MCF 10A (cell line): ENCODE measurements at places on chromosomes 7 and 10. TPM values are rescaled to one million over a fixed set of nuclear protein-coding genes. Genes with fewer than 3 reads are reported as not detected.

Gene AKR1E2
- total RNA-seq: 0.29 TPM in 1 of 2 replicates, not detected in the other

Gene BEND7
- 12.4 and 17.2 TPM in 2 replicates for total RNA-seq

Gene MNX1
- 0.42 and 0.47 TPM in 2 replicates for total RNA-seq

Gene RARRES2
- total RNA-seq: not detected in 2 replicates

Gene GIMAP8
- not detected in 2 replicates for total RNA-seq

Gene AKR1C1
- total RNA-seq: 4.3 and 6.2 TPM in 2 replicates

Gene CRPPA
- total RNA-seq: 0.81 and 1.1 TPM in 2 replicates

Gene ARHGEF5
- total RNA-seq: 48.2 and 54.7 TPM in 2 replicates

Gene SVIL
- total RNA-seq: 43.3 and 51.9 TPM in 2 replicates

Gene CPN1
- not detected in 2 replicates for total RNA-seq

Gene OR6B1
- total RNA-seq: not detected in 2 replicates

Gene TFR2
- total RNA-seq: not detected in 2 replicates

DNA sequence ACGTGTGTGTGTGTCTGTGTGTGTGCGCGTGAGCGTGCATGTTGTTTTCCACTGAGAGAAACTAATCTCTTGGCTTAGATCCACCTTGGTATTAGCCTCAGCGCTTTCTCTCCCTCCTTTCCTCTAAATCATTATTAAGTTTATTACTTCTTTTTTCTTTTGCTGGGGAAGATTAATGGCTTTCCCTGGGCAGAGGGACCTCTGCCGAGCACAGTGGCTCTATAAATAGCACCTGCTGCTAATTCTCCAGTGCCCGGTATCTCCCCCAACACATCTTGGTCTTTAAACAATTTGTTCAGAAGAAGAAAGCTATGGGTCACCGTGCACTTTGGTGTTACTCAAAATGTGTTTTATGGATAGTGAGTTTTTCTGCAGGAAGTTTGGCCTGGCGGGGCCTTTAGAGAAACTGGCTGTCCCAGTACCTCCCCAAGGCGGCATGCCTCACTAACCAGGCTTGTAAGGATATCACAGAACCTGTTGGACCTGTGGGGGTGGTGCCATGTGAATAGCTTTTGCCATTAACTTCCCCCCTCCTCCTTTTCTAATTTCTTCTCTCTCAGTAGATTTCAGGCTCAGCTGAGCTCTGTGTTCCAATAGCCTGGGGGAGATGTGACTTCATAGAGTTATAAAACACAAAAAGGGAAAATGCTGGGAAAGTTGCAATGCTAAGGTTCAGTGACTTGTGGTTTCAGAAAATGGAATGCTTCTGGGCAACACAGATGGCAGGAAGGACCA lies 70.1 kb upstream of the RAB11FIP2 start:
- DNase-seq: no peak

GRCh38 chr10:98855403-98856189 lies 380.1 kb downstream of the HPSE2 start:
- DNase-seq: no peak

- DNase-seq: no peak
Measured at GRCh38 chr10:77286531-77287508, 350.8 kb downstream of the KCNMA1 start.

DNA sequence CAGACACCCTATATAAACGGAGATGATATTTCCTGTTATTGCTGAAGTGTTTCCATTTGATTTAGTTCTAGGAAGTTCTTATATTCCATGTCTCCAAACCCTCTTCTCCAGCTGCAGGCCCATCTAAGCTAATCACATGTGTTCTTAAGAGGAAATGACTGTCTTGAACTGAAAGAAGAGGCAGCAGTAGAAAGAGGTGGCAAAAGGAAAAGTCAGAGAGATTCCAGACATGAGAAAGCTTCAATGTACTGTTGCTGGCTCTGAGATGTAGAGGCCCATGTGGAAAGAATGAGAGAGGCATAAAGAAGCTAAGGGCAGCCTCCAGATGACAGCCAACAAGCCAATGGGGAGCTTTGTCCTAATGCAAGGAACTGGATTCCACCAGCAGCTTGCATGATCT lies 287.2 kb downstream of the GFRA1 start:
- DNase-seq: no peak

GRCh38 chr10:100878291-100878910 lies 34.4 kb upstream of the SLF2 start:
- DNase-seq: peak; percentile 78

GRCh38 chr7:98841179-98841997 lies 28.4 kb downstream of the TMEM130 start:
- peak; percentile 88 for DNase-seq

GRCh38 chr7:115356139-115356746 lies 434.3 kb downstream of the MDFIC start:
- DNase-seq: peak; percentile 8

DNA sequence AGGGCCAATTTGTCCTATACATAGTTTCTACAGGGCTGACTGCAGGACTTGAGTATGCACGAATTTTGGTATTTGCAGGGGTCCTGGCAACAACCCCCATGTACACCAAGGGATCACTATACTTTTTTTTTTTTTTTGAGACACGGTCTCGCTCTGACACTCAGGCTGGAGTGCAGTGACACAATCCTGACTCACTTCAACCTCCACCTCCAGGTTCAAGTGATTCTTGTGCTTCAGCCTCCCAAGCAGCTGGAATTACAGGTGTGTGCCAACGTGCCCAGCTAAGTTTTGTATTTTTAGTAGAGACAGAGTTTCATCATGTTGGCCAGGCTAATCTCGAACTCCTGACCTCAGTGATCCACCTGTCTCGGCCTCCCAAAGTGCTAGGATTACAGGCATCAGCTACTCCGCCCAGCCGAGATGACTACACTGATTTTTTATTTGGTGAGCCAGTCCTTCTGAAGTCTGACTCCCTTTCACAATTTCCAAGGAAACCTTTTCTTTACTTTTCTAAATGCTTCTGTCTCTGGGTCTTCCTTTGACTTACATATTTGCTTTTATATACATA lies 19.8 kb downstream of the CFAP70 start:
- DNase-seq: peak; percentile 33

GRCh38 chr10:34121125-34121753 lies 693.9 kb downstream of the PARD3 start:
- DNase-seq: no peak

DNA sequence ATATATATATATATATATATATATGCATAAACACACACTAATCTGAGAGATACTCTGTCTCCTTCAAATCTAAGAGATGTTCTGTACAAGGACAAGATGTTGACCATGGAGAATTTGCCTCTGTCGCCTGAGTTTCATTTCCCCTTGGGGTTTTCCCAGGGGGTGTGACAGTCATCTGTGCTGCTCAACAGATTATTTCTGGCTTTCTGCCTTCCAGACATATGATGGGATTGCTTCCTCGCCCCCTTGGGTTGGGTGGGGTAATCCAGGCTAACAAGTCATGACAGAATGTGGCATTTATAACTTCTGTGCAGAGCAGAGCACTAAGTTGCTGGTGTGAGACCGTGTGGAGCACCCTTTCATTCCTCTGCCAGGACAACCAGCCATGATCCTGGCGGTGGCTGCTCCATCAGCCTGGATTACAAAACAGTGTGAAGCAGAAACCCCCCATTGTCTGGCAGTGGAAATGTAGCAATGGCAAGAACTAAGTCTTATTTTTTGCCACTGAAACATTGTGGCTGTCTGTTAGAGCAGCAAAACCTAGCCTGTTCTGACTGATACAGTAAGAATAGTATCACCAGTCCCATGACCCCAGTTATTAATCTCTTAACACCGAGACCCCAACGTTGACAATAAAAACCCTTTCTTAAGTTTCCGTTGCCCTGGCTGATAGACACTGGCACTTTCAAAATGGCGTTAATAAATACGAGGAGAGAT lies 13.7 kb upstream of the USP6NL start:
- no peak for DNase-seq

- no peak for DNase-seq
Measured at GRCh38 chr7:94706996-94707740, 51.2 kb upstream of the SGCE start.

DNA sequence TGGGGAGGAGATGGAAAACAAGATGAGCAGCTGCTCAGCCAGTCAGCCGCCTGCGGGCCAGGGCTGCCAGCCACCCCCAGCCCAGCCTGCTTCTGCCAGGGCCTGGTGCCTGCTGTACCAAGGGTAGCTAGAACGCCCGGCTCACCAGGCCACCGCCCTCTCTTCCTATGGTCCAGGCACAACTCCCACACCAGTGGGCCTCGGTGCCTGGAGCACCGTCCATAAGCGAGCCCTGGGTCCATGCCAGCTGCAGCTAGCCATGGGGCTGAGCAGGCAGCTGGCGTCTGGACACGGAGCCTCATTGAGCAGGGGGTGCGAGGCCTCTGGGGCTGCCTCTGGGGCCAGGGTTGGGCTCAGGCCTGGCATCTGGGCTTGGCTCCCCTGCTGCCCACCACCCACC lies 8.5 kb upstream of the RABGEF1 start:
- DNase-seq: no peak

DNA sequence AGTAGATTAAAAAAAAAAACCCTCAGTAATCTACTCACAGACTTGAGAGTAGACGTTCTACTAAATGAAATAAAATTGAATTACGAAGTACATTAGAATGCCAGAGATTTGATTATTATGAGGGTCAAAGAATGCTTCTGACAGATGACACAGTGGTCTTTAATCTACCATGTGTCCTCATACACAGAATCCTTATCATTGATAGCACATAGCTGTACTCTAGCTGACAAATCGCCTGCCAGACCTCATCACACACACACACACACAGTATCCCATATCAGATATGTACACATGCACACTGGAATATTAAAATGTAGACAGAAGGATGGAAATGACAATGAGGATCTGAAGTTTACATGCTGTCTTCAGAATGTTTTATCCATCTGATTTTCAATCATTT lies 104.6 kb downstream of the SORCS1 start:
- DNase-seq: no peak

- no peak for DNase-seq
Measured at GRCh38 chr10:79126351-79127080, 57.8 kb downstream of the ZMIZ1 start.

GRCh38 chr7:145169908-145170307 lies 334.1 kb upstream of the TPK1 start:
- peak; percentile 49 for DNase-seq

- DNase-seq: no peak
Measured at GRCh38 chr10:48187713-48188485, 86.6 kb downstream of the FRMPD2 start.

- DNase-seq: no peak
Measured at GRCh38 chr7:44384586-44385433, 59.4 kb upstream of the CAMK2B start.

- DNase-seq: no peak
Measured at GRCh38 chr7:128458956-128459355, 3.3 kb downstream of the HILPDA start.

- DNase-seq: no peak
Measured at GRCh38 chr10:35316218-35316967, 19.9 kb upstream of the CCNY start.

DNA sequence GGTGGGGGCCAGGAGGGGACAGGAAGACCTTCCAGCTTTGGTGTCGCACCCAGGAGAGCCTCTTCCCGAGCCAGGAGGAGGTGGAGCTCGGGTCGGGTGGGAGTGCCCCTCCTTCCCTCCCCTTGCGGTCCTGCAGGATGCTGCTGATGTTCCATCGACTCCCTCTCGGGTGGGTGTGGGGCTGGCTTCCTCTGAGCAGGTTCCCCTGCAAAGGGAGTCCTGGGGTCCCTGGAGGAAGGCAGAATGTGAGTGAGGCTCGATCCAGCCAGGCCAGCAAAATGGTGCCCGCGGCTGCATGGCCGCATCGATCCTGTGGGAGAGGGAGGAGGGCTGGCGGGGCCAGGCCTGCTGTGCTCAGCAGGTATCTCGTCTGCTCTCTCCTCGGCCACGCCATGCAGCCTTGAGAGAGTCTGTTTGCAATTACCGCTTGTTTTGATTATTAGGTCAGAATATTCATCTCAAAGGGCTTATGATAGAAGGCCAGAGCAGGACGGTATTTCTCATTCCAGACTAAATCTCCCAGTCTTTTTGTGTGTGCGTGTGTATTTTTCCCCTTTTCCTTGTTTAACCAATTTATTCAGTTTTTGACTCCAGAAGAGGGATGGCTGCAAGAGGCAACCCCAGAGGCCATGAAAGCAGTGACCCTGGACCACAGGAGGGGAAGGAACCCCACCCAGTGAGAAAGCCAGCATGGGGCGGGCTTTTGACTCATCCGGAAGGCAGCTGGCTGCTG lies 137.3 kb upstream of the ZMIZ1 start:
- peak; percentile 63 for DNase-seq

DNA sequence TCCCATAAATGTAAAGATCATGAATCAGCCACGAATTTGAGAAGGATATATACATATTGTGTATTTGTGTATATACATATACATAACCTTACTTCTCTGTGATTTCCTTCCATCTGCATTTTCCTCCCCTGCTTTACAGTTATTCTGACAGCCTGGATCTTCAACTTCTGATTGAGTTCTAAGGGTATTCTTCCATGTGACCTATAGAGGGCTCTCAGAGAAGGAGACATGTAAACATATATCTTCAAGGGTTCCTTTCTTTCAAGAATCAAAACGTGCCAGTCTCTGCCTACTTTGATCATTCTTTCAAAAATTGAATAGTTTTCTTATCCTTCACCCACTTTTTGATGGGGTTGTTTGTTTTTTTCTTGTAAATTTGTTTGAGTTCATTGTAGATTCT lies 453.7 kb upstream of the POT1 start:
- DNase-seq: no peak

DNA sequence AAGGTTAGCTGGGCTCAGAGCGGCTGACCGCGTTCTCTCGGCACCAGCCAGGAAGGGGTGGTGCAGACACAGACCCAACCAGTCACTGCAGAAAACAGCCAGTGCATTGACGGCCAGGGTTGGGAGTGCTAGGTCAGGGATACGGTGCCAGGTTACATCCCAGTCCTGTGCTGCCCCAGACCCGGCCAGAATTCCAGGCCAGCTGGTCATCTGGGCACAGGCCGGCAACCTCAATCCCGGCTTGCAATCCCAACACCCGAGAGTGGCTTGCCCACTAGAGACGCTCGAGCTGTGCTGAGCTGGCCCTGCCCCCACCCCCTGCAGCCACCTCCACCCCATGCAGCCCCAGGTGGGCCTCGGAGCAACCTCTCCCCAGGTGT lies 3.8 kb downstream of the PRAP1 start:
- no peak for DNase-seq

DNA sequence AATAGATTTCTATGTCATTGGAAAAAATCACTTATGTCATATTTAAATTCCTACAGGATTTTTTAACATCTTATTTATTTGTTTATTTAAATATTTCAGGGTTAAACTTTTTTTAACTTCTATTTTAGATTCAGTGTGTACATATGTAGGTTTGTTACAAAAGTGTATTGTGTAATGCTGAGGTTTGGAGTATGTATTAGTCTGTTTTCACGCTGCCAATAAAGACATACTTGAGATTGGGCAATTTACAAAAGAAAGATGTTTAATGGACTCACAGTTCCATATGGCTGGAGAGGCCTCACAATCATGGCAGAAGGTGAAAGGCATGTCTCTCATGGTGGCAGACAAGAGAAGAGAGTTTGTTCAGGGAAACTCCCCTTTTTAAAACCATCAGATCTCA lies 65.4 kb downstream of the MGAM2 start:
- peak; percentile 36 for DNase-seq

DNA sequence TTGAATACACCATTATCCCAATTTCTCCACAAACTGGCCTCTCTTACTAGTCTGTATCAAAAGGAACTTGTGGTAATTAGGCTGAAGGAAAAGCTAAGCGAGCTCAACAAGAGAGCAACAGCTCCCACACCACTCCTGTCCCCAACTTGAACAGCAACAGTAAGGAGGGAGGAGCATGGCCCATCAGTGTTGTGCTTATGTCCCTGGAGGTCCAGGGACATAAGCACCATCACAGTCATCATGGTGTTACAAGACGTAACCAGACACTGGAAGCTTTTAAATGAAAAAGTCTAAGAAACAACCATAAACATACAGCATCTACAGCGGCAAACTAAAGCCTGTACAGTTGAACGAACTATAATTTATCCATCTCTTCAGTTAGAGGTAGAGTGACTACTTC lies 989 bp downstream of the ERLIN1 start:
- peak; percentile 28 for DNase-seq

- no peak for DNase-seq
Measured at GRCh38 chr7:148318838-148319237, 271.7 kb upstream of the C7orf33 start.
